Choroid plexus epithelial cell (primary cell): ENCODE measurements at places on chromosomes 11 and 22.
A peak's percentile ranks its signal among the peaks of the same experiment; 100 is the strongest.

GRCh38 chr11:102810950-102811660, 13.1 kb upstream of the MMP1 start:
- DNase-seq = peak; percentile 61

- no peak for DNase-seq
Measured at GRCh38 chr11:86142170-86142569, 73.3 kb upstream of the PICALM start.

DNA sequence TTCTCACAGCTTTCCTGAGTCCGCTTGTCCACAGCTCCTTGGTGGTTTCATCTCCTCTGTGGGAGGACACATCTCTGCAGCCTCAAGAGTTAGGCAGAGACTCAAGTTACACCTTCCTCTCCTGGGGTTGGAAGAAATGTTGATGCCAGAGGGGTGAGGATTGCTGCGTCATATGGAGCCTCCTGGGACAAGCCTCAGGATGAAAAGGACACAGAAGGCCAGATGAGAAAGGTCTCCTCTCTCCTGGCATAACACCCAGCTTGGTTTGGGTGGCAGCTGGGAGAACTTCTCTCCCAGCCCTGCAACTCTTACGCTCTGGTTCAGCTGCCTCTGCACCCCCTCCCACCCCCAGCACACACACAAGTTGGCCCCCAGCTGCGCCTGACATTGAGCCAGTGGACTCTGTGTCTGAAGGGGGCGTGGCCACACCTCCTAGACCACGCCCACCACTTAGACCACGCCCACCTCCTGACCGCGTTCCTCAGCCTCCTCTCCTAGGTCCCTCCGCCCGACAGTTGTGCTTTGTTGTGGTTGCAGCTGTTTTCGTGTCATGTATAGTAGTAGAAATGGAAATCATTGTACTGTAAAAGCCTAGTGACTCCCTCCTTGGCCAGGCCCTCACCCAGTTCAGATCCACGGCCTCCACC, 11.7 kb downstream of the RASD2 start:
- peak; percentile 79 for DNase-seq

DNA sequence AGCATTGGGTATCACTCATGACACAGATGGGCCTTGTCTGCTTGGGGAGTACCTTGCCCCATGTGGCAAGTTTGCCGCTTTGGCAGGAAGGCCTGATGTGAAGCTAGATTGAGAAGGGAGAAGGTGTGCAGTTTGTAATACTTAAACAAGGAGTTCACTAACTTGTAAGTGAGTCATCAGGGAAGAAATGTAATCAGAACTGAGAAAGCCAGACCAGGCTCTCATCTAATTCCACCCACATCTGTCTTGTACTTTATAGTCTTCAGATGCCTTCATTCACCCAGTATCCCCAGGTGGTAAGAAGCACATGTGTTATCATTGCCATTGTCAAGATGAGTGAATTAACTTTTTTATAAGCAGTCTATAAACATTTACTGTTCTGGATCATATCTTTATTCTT, 116.0 kb upstream of the DDI1 start:
- peak; percentile 64 for DNase-seq

- DNase-seq = no peak
Measured at GRCh38 chr11:102467853-102468580, 15.5 kb upstream of the TMEM123 start.

DNA sequence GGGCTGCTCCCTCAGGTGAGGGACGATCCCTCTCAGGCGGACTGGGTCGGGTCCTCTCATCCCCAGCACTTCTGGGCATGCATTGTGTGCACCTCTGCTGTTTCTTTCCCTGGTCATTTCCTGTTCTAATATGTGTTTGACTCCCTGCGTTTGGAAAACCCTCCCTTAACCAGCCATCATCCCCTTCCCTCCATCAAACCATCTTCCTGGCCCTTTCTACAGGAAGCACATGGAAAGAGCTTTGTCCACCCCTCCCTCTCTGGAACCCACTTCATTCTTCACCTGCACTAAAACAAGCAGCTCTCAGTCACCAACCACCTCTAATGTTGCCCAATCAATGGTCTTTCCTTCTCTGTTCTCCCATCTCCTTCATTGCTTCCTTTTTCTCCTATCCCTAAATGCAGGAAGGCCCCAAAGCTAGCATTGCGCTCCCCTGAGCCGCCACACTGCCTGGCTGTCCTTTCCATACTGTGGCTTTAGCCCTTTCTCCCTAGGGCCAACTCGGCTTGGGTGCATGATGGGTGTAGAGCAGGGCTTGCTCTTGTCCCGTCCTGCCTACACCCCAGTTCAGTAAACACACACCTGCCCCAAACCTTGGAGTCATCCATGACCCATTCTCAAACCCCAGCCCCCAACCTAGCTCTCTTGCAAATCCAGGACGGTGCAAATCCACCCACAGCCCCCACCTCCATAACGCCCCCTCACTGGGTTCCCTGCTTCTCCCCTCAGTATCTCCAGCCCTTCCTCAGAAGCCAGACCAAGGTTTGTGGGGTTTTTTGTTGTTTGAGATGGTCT, 5.4 kb upstream of the GAS2L1 start:
- no peak for DNase-seq

DNA sequence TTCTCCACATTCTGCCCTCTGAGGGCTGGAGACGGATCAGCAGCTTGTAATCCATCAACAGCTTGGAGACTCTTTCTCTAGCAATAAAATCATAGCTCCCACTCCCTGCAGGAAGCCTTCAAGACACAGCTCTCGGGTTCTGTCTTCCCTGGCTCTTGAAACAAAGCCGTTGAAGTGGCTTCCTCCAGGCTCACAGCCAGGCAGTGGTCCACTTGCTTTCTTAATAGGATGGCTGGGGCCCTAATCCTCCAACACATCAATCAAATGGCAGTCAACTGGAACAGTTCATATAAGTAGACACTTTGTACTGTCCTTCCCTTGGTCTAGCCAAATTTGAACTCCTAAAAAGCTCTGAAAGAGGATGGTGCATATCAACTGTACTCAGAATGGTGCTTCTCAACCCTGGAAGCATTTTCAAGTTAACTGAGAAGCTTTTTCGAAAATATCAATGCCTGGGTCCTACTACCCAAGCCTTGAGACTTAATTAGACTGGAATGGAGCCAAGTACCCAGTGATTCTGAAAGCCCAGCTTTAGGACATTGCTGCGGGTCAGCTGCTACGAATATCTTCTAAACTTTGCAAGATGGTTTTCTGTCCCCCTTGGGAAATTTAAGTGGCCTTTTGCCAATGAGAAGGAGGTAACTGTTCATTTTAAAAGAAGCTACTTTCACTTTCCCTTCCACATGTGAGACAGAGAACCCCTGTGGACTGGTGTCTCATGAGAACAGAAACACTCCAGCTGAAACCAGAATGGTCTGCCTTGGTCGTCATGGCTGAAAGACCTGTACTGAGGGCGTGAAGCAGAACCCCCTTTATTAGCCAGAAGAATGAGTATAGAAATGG, 74.7 kb downstream of the SC5D start:
- DNase-seq = peak; percentile 65

DNA sequence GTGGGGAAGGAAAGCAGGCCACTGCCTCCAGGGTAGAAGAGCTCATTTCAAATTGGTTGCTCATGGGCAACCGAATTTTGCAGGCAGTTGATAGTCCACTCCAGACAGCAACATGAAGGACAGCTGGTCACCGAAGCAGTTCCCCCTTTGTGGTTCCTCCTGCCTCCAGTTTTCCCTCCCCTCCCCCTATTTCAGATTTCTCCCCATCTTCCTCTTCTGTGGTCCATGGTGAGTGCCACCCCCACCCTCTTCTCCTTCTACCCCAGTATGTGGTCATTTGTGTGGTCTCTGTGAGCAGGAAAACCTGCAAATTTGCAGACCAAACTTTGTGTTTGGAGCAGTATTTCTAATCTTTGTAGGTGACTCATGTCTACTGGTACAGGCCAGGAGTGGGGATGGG, 38.2 kb upstream of the PAK1 start:
- DNase-seq = no peak

GRCh38 chr11:22711071-22711770, 44.8 kb downstream of the GAS2 start:
- DNase-seq = no peak

GRCh38 chr22:28205926-28206325, 286.9 kb upstream of the PITPNB start:
- DNase-seq = no peak

DNA sequence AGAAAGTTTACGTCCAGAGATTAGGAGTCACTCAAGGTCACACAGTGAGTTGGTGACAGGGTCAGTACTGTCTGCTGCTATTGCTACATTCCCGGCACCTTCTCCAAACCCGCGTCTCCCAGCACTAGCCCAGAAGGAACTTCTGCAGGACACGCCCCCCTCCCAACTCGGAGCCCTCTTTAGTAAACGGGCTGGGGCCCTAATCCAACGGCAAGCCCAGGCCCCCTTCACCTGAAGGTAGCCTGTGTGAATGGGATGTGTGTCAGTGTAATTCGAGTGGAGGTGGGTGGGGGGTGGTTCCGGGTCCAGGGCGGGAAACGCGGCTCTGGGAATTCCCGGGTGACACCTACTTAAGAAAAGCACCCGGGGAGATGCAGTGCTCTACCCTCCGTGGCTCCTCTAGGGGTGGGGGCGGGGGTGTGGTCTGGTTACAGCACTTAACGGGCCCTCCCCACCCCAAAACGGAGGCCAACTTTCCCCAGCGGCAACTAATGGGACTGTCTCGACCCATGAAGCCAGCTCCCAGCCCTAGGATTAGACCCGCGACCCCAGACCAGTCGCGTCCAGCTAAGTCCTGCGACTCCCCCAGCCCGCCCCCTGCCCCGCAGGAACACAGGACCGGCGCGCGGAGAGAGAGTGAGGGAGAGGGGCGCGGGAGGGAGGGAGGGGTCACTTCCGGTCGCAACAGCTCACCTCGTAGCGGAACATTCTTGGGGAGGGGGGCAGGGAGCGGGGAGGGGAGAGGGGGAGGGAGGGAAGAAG, 468 bp downstream of the PATL1 start:
- peak; percentile 55 for DNase-seq

DNA sequence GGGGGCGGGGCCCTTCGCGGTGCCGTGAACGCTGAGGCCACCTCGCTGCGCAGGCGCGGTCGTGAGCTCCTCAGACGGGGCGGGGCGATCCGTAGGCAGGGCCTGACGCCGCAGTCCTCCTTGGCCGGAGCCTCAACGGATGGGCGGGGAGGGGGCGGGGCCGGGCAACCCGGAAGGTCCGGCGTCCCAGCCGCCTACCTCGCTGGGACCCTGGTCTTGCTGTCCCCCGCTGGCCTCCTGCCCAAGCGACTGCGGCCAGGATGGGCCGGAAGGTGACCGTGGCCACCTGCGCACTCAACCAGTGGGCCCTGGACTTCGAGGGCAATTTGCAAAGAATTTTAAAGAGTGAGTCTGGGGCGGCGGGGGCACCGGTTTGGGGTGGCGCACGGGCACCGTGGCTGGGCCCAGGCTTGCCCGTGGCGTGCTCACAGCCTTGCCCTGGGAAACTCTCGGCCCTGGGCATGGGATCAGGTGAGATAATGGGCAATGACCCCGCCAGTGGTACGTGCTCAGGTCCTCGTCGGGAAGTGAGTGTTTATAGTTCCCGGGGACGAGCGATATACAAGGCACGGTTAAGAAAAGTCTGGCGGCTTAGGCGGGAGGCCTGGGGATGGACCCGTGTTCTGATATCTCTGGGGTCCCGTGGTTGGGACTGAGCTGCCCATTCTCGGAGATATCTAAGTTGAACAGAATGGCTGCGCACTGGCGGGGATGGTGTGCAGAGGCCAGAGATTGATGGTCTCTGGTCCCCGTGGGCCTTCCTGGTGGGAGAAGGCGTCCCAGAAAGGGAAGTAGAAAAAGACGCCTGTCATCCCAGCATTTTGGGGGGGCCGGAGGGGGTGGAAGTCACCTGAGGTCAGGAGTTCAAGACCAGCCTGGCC, at the start of gene NADSYN1:
TSS of gene NADSYN1 (plus strand) at position 167 of the 881 bp plus-strand sequence. CDS start at position 261, 94 bp downstream.
- peak; percentile 95 for DNase-seq

DNA sequence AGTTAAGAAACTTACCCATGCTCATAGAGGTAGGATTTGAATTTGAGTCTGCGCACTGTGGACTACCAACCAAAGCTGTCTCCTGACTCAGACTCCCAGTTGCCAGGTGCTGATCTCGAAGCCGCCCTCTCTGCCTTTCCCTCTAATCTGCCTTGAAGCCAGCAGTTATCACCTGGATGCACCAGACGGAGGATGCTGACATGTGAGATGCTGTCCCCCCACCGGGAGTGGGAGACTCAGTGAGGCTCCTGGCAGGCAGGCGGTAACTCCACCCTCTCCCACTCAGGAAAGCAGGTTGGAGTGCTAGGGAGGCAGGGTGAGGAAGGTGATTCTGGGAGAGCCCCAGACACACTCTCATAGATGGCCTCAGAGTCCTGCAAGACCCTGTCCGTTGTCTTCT, 40.4 kb downstream of the KIAA1671 start:
- no peak for DNase-seq

GRCh38 chr22:50264104-50264745, 2.7 kb upstream of the MAPK12 start:
- DNase-seq = no peak

GRCh38 chr11:111957663-111958444, 20.7 kb downstream of the DIXDC1 start:
- DNase-seq = no peak

GRCh38 chr11:65124480-65125196, 2.5 kb downstream of the MRPL49 start:
- no peak for DNase-seq

DNA sequence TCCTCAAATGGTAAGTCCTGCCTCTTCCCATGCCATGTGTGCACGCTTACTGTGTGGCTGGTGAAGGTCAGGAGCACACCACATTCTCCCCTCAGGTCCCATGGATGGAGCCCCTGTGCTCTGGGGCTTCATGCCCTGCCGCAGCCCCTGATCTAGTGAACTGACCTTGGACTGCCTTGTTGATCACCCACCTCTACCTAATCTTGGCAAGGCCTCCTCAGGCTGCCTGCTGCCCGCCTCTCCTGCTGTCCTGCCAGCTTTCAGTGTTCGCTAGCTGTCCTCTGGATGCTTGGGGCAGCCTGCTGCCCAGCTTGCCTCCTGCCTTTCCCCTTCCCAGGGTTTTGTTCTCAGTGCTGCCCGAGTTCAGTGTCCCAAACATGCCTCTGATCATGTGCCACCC, 38.1 kb downstream of the CABIN1 start:
- no peak for DNase-seq

DNA sequence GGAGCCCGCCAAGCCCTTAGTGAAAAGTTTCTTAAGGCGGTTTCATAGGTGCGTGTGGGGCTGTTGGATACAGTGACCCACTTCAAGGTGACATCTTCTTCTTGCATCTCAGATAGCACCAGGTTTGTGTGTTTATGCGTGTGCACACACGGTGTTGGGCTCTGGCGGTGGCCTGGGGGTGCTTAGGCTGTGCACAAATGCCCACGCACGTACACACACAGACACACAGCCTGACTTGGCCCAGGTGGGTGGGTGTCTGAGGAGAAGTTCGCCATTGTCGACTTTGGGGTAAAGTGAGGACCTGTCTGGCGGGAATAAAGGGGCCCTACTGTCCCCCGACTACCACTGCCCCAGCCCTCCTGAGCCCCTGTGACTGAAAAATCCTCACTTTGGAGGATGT, 103.8 kb downstream of the KCNQ1 start:
- no peak for DNase-seq

DNA sequence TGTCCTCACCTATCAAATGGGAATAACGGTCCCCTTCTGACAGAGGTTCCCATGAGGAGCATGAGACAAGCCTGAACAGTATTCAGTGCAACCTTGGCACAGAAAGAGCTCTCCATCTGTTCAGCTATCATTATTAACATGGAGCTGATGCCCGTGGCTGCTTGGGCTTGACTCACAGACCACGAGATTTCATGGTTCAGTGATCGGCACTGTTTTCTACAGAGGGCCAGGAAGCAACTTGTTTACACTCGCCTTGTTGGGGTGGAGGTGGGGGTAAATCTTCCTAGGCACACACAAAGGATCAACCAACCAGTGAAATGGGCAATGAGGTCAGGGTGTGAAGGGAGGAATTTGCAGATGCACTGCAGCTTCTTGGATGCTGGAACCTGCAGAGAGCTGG, 88.2 kb downstream of the CWC15 start:
- no peak for DNase-seq

- DNase-seq = no peak
Measured at GRCh38 chr11:126392633-126393013, 37.1 kb downstream of the ST3GAL4 start.
